ENCODE measurements at places on chromosomes 1 and 21.

- DNase-seq = no peak
Observed at GRCh38 chr1:186785503-186785902, 43.2 kb upstream of the PLA2G4A start.

- no peak for DNase-seq
Observed at GRCh38 chr21:38227401-38227800, 29.4 kb upstream of the KCNJ15 start.

DNA sequence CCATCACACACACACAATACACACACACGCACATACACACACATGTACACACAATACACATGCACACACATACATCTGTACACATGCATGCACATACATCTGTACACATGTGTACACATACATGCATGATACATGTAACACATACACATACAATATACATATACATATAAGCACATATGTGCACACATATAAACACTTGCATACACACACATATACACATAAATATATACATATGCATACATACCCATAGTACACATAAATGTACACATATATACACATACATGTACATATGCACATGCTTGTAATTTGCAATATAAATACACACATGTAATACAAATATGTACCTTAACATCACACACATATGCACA, 282.6 kb upstream of the VAMP3 start:
- no peak for DNase-seq

DNA sequence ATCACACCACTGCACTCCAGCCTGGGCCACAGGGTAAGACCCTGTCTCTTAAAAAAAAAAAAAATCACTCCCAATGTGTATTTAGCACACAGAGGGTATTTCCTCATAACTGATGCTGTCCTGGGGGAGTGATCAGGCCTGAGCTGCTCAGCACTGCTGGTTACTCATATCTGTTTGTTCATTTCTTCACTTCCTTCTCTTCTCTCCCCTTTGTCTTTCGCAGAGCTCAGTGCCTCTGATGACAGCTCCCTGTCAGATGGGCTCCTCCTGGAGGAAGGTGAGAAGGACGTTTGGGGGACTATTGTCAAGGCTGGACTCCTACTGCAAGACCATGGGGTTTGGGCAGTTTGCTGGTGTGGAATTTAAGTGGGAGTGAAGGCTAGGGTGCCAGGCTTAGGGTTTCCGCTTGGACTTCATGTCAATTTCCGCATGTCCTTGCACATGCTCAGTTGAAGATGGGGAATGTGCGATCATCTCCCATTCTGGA, 13.0 kb downstream of the INAVA start:
- DNase-seq = no peak

GRCh38 chr1:245211035-245211749, 56.4 kb downstream of the KIF26B start:
- DNase-seq = no peak

DNA sequence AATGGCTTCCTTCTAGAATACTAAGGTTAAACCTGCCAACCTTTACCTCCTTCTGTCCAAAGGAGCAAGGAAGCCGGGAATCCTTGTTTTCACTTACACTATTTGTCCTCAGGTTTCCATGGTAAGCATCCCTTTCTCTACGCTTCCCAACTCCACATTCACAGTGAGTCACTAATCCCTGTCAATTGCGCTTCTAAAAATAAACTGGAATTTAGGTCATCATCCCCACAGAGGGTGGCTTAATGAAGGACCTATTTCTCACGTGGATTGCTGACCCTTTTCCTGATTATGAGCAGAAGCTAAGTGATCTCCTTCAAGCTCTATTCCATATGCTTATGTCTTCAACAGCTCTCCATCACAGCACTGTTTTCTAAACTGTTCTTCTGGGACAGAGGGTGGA, 39.9 kb upstream of the ABCA4 start:
- no peak for DNase-seq

DNA sequence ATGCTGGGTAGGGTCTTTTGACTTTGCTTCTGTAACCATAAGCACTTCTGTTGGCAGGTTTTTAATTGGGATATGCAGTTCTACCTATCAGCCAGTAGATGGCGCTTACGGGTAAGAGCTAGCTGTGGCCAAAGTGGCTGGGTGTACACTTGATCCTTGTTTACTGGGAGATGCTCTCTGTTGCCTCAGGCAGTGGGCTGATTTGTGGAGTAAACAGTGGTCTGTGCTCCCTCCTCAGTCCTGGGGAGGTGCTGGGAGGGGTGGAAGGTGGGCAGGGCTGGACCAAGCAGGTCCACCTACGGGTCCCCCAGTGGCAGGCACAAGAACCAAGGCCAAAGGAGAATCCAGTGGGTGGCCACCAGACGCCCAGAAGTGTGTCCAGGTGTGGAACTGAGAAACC, 43.4 kb downstream of the RALGPS2 start:
- DNase-seq = no peak

DNA sequence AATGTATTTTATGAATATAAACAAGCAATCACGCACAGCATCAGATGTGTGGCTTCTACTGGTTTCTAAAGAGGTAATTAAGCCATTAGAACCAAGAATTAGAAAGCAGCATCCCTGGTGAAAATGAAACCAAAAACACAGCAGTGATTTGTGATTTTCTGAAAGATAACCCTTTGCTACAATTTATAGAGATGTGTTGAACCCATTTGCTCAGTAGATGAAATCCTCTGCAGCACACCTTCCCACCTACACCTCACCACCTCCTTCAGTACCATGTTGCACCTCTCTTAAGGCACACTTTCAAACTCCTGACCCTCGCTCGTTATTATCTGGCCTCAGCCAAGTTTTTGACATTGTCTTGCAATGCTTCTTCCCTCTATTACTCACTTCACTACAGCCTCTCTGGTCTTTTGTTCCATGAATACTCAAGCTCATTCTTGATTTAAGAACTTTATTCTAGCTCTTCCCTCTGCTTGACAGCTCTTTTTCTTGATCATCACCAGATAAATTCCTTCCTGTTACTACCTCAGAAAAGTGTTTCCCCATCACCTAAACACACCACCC, 38.6 kb downstream of the NSL1 start:
- DNase-seq = no peak

DNA sequence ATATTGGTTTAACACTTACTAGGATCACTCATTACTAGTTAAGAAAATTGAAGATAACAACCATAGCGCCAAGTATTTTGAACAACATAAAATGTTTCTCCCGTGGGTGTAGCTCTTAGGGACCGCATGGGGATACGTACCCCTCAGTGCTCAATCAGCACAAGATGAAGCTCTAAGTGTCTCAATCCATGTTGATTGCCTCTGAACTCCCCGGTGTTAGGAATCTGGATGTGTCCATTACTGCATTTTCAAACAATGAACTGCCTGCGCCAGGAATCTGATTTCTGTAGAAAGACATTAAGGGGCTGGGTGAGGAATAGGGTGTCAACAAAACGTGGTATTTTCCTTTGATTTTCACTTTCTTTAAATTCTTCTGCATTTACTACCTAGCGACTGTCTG, 100.2 kb downstream of the LMO4 start:
- DNase-seq = no peak

GRCh38 chr1:101781201-101781831, 215.4 kb downstream of the OLFM3 start:
- peak; percentile 58 for DNase-seq

DNA sequence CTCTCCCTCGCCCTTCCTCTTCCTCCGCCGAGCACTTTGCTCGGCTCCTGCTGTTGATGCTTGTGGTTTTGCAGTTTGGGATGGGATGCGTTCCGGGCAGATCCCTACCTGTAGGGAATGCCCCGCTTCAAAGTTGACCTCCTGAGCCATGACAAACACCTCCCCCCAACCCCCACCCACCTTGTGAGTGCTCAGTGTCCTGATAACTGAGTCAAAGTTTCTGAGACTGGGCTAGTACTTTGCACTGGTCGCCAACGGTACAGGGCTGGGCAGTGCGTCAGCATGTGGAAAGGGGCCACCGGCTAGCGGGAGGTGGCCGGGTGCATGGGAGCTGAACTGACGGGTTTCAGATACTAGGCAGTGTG, 771 bp downstream of the RABGAP1L start:
- DNase-seq = no peak
